ENCODE measurements at places on chromosomes 3 and 15.

DNA sequence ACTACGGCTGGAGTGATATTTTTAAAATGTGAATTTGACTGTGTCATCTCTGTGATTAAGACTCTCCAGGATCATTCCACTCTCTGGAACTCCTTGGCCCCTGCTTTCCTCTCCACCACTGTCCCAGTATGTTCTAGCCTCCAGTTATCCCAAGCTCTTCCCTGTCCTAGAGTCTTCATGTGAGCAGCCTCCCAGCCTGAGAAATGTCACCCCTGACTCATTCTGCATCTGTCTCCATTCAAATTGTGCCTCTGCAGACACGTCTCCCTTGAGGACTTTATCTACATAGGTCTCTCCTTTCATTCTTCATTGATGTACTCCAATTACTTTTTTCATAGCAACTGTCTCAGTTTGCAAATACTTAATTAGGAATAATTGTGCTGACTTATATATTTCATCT lies 317.7 kb upstream of the ADAMTS9 start:
- no peak for DNase-seq

GRCh38 chr15:87619161-87619960 lies 637.2 kb downstream of the NTRK3 start:
- no peak for DNase-seq

DNA sequence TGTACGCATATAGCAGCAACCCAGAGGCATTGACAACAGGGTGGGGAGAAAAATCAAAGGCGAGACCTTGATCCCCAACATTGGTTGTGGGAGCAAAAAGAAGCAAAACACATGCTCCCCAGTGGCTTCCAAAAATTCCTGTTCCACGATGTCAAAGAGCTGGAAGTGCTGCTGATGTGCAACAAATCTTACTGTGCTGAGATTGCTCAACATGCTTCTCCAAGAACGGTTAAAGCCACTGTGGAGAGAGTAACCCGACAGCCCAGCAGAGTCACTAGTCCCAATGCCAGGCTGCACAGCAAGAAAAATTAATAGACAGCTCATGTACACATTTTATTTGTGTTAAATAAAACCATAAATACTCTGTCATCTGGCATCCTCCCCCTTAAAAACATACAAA lies 179.9 kb upstream of the PFN2 start:
- DNase-seq: no peak

- DNase-seq: no peak
Measured at GRCh38 chr3:78764634-78765033, 1003.2 kb downstream of the ROBO1 start.

GRCh38 chr3:16337856-16338540 lies 73.0 kb downstream of the OXNAD1 start:
- no peak for DNase-seq

- DNase-seq: no peak
Measured at GRCh38 chr3:126551121-126551838, 7.5 kb downstream of the C3orf22 start.

DNA sequence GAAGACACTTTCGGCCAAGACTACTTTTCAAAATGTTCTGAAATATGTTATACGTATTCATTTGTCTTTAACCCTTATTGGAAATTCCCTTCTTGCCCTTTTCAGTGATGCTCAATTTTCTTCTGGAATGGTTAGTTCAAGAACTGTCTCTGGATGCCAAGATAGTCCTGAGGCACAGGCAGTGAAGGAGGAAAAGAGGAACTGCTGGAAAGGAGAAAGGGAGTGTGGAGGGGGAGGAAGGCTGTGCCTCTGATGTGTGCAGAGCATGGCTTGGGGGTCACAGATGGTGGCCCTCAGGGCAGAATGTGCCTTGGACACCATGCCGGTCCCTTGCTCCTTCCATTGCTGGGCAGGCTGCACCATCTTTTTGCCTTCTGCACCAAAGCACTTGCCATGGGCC lies 73.7 kb downstream of the CEP63 start:
- no peak for DNase-seq

GRCh38 chr3:52381623-52382022 lies 63.3 kb downstream of the SEMA3G start:
- no peak for DNase-seq

GRCh38 chr15:74955017-74955416 lies 1.6 kb downstream of the RPP25 start:
- no peak for DNase-seq
